ENCODE measurements at places on chromosomes 3 and 15.

GRCh38 chr15:69513450-69513960 is 60.9 kb downstream of the RPLP1 start:
- DNase-seq = no peak

DNA sequence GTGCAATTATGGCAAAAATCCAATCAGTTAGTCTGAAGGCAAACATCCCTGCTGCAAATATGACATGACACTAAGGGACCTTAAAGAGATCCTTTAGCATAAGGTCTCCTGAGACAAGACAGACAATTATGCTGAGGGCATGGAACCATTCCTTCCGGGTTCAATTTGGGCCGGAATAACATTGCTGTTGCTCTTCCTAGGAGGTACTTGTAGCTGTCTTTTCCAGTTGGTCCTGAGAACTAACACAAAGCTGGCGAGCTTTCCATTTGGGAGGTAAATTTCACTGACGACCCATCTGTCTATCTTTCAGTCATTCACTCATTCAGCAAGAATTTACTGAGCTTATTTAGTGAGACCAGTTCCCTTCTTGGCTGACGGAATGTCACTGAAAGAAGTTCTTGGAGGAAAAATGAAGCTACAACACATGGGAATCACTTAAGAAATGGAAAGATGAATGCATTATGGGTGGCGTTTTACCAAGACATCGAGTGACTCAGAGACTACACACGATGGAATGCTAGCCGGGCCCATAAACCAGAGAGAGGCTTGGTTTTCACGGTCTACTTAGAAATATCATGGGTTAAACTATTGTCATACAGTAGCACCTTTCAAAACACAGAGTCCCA is 215.5 kb downstream of the PDZRN3 start:
- no peak for DNase-seq

DNA sequence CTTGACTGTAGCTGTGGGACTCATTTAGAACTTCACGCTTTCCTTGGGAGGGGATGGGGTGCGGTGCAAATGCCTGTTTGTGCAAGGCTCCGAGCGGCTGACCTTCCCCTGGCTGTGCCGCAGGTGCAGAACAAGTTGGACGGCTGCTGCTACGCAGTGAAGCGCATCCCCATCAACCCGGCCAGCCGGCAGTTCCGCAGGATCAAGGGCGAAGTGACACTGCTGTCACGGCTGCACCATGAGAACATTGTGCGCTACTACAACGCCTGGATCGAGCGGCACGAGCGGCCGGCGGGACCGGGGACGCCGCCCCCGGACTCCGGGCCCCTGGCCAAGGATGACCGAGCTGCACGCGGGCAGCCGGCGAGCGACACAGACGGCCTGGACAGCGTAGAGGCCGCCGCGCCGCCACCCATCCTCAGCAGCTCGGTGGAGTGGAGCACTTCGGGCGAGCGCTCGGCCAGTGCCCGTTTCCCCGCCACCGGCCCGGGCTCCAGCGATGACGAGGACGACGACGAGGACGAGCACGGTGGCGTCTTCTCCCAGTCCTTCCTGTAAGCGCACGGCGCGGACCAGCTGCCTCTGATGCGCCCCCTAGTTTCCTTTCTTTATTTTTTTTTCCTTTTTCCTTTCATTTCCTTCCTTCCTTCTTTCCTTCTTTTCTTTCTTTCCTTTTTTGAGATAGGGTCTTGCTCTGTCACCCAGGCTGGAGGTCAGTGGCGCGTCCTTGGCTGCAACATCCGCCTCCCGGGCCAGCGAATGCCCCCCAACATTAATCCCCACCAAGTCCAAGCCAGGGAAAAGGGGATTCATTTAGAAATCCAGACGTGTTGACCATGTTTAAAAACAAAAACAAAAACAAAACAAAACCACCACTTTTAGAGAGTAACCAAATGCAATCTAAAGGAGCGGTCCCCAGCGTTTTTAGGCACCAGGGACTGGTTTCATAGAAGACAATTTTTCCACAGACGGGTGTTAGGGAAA is 42.7 kb downstream of the EIF2AK4 start:
- no peak for DNase-seq

GRCh38 chr15:29621616-29622015 is 200.7 kb downstream of the TJP1 start:
- no peak for DNase-seq

DNA sequence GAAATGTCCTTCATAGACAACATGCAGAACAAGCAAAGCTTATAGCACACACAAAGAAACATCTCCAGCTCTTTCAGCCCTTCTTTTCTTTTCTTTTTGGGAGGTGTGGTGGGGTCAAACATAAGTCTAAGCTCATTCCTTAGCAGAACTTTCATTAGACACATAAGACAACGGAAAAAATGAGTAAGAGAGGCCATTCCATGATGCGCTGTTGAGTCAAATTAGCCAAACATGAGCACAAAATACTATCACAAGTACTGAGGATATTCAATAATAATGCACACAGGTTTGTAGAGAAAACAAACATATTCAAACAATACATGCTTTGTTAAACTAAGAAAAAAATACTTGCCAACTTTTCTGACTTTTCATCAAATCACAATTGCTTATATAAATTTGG is 83.0 kb downstream of the PLOD2 start:
- no peak for DNase-seq

DNA sequence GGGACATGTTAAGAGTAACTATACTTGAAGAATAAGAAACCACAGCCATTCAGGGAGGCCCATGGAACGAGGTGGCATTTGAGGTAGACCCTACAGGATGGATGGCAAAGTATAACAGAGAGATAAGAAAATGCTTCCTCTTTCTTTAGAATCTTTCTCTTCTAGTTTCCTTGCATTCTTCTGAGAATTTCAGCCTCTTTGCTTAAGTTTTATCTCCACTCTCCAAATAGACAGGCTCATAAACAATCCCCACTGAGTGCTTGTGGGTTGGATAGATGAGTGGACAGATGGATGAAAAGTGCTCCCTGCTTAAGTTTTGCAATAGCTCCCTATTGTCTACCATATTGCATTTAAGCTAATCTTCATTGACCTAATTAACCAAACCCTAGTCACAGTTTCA is 103.7 kb downstream of the MEX3B start:
- no peak for DNase-seq

GRCh38 chr15:47304656-47305055 is 412.6 kb upstream of the SEMA6D start:
- DNase-seq = no peak
